Ecto neural progenitor cell (in vitro differentiated cells): ENCODE measurements at places on chromosomes 12 and 14.

- no peak for DNase-seq
Observed at GRCh38 chr12:116692605-116693004, 45.3 kb downstream of the SPRING1 start.

DNA sequence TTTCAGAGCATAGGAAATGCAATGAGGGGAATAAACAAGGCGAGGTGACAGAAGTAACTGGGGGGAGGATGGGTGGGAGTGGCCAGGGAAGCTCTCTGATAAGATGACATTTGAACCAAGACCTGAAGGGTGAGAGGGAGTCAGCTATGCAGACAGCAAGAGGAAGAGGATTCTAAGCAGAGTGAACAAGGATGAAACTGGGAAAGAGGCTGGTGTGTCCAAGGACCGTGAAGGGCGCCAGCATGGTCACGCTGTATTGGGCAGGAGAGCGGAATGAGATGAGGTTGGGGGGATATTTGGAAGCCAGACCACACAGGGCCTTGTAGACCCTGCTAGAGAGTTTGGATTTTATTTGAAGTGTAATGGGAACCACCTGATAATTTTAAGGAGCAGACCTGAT lies 10.5 kb upstream of the PPP1R1A start:
- no peak for DNase-seq

- DNase-seq: no peak
Observed at GRCh38 chr12:30630076-30630978, 65.3 kb downstream of the IPO8 start.

- no peak for DNase-seq
Observed at GRCh38 chr12:52243856-52244614, 11.0 kb downstream of the KRT7 start.

- no peak for DNase-seq
Observed at GRCh38 chr12:94261786-94262185, 113.4 kb downstream of the PLXNC1 start.

DNA sequence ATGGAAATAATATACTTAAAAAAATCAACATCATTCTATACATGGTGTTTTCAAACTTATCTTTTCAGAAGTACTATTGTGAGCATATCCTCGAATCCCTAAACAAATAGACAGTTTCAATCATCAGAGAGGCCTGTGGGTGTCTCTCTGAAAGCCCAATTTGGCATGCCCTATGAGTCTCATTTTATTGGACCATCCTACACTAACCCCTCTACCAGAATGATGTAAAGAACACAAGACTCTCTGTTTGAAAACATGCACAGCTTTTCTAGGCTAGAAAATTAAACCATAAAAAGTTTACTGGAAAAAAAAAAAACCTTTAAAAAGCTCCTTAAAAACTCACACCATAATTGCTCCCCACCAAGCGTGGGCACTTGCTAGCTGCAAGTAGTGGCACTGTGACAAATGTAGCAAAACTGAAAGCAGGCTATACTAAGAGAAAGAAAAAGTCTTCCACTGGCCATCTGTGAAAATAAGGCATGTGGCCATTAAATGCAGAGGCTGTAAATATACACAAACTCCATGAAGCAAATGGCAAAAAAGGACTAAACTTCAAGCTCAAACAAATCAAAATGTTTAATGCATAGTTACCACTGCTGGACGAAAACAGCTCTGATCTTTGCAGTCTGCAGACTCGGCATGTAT lies 394.2 kb downstream of the SOX5 start:
- DNase-seq: no peak

DNA sequence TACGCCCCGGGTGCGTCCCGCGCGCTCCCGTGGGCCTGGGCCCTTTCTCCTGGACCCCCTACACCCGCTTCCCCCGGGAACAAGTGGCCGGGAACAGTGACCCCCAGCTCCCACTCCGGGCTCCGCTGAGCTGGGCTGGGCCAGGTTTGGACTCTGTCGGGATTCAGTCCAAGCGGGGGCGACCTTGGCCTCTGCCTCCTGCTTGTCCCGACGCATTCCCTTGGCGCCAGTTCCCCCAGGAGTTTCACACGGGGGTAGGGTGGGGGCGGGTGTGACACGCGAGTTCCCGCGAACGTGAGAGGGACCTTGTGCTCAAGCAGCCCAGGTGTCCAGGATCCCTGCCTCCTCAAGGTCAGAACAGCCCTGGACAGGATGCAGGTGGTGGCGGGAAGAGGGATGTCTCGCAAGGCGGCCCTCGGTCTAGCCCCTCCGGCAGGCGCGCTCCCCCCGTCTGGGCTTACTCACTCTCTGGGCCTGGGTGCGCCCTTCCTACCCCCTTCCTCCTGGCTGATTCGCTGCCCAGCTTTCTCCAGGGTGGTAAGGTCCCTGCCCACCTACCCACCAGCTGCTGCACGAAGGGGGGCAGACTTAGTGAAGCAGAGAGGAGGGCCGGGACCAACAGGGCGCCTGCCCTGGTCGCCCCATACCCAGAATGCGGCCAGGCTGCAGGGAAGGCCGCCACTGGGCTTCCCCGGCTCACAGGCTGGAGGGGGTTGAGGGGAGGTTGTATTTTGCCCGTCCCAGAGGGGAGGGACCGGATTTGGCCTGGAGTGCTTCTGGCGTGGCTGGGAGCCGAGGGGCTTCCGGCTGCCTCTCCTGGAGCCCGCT lies 862 bp downstream of the CRIP2 start:
- no peak for DNase-seq

GRCh38 chr12:66143868-66144267 lies 13.3 kb upstream of the LLPH start:
- DNase-seq: no peak

GRCh38 chr12:63843254-63843720 lies 1.2 kb upstream of the SRGAP1 start:
- DNase-seq: no peak

DNA sequence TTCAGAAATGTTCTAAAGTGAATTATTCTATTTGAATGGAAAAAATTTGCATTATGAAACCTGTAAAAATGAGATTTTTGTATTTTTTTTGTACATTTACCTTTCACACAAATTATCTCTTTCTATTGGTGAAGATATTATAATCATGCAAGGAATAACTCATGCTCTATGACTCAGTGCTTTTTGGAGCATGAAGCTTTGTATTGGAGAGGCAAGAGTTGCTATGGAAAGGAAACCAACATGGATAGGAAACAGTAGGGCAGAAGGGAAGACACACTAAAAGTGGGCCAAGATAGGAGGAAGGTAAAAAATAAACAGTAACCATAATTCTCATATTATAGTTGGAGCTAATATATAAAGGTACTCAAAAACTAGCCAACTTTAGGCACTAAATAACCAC lies 79.0 kb downstream of the PLCZ1 start:
- no peak for DNase-seq

DNA sequence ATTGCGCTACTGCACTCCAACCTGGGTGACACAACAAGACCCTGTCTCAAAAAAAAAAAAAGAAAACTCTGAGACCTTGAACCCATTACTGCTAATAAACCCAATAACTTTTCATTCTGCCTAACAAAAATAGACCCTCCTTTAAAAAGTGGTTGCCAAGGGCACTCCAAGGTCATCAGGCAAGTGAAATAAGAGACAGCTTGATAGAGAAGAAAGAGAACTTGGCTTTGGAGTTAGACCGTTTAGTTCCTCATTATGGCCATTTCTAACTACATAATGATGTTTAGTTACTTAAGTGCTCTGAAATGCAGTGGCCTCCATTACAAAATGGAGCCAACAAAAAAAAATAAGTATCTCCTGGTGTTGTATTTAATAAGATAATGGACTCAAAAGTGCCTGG lies 55.9 kb downstream of the PHLDA1 start:
- no peak for DNase-seq

GRCh38 chr14:95833429-95833828 lies 43.2 kb upstream of the TUNAR start:
- DNase-seq: peak; percentile 31
